ENCODE measurements at places on chromosomes 12 and 14.

GRCh38 chr14:56809270-56810146, 771 bp downstream of the OTX2 start:
- DNase-seq: no peak

- DNase-seq: no peak
Measured at GRCh38 chr12:114661245-114661644, 22.7 kb downstream of the TBX3 start.

- DNase-seq: no peak
Measured at GRCh38 chr12:124391340-124392261, 96.7 kb downstream of the RFLNA start.

GRCh38 chr12:31702047-31702446, 26.8 kb downstream of the AMN1 start:
- no peak for DNase-seq
